ENCODE measurements at places on chromosomes 2 and 18.

GRCh38 chr2:45532181-45532580, 78.9 kb downstream of the SRBD1 start:
- no peak for DNase-seq

DNA sequence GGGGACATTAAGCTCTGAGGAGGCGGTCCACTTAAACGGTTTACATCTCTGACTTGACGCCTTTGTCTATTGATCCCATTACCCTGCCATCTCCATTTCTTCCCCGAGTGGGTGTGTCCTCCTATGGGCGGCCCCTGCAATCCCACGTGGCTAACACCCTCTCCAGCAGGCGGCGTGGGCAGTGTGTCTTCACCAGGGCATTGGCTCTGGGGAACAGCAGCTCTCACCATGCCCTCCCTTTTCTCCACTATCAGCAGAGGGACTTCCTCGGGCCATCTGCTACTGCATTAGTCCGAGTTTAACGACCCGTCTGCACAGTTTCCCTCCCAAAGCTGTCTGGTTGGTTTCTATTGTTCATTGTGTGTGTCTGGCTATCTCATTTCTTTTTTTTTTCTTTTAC, 511.9 kb upstream of the NRP2 start:
- no peak for DNase-seq

DNA sequence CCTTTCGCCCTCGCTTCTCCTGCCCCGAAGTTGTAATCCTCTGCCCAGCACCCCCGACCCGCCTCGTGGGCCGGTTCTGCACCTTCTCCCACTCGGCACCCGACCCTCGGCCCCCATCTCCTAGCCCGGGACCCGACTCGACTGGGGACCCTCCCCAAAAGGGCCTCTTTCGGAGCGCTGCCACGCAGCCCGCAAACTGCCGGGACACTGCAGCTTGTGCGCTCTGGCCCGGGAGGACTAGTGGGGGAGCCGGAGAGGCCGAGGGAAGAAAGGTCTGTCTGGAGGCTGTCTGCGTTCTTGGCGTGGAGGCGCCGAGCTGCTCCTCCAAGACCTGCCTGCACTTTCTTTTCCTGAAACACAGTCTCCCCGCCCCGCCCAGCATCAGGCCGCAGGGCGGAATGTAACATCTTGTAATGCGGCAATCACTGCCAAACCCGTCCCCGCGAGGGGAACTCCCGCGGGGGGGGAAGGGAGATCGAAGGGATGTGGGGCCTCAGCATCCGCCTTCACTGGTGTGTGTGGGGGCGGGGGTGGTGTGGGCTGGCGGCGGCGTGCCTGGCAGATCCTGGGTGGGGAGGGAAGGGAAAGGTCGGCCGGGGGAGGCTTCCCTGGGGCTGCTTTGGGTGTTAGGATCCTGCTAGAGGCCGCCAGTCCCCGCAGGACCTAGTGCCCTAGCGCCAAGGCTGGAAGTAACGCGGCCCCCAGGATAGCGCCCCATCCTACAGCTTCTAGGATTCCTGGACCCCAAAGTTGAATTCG, 7.4 kb downstream of the DLX2 start:
- no peak for DNase-seq

GRCh38 chr2:39550701-39551285, 113.7 kb upstream of the MAP4K3 start:
- no peak for DNase-seq

DNA sequence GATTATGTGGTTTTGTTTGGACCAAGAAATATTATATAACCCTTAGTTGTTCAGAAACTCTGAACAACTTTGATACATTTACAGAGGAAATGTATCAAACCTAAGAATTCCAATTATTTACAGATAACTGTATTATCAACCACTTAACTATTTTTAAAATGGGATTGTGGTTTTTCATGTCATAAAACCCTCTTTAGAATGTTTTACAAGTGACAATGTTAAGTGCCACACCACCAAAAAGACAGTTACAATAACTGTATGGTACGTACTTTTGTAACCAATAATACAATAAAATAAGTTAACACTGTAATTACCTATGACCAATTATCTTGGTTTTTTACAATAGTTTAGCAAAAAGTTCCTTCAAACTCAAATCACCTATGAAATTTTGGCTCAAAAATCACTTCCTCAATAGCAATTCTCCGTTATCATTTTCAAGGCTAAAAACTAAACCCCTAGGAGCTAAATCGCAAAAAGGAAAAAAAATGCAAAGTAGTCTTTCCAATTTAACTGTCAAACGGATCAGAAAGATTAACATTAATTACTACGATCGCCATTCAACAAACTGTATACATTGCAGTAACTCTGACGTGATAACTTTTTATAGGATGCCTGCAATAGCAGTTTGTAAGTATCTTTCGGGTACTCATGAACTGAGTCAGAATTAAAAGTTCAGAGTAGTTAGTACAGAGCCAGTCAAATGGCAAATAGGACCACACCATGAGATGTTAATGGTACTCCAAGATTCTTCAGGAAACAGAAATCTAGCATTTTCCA, 1.5 kb downstream of the ROCK1 start:
- DNase-seq = no peak

DNA sequence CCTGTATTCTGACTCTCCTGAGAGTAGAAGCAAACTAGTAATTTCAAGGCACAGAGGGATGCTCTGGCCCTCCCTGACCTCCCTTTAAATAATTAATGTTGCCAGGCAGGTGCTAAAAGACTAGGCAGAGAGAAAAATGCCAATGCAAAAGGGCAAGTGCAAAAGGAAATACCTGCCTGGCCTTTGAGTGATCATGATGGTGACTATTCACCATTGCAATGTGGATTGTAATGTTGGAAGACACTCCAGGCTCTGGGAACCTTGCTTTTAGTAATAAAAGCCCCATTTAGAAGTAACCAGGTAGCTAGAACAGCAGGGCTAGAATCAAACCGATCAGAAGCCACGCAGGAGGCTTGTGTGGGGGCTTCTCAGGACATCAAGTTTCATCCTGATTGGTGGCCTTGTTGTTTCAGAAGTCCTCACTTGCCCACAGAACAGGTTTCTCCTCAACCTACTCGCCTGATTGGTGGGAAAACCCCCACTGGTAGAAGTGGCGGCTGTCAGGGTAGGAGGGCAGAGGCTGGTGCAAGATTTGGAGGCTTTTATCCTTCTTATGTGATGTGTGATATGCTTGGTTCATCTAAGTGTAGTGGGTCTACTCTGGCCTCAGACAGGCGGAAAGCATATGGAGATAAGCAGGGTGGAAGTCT, 16.0 kb upstream of the CHRNA1 start:
- no peak for DNase-seq

GRCh38 chr18:74334242-74334893, 18.7 kb downstream of the C18orf63 start:
- DNase-seq = no peak

GRCh38 chr2:54763636-54764291, 40.3 kb downstream of the EML6 start:
- DNase-seq = peak; percentile 7

GRCh38 chr2:60821133-60821469, 60.3 kb upstream of the REL start:
- DNase-seq = no peak

DNA sequence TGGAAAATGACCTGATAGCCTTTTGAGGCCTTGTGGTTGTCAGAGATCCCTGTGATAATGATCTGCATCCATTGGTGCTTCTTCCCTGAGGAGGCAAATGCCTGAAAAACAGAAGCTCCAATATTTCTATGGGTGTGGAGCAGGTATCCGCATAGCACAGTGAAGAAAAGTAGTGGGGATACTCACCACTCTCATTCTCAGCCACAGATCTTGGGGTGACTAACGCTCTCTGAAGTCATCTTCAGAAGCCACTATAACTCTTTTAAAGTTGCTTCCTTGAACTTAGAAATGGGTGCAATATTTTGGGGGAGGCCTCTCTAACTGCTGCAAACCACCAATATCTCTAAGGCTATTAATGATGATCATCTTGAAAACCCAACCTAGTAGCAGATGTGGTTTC, 46.2 kb downstream of the ARHGAP15 start:
- DNase-seq = no peak

- no peak for DNase-seq
These were observed 28.9 kb downstream of the PPP3R1 start for GRCh38 chr2:68223419-68223818.

GRCh38 chr2:160876029-160876428, 284.2 kb upstream of the TANK start:
- no peak for DNase-seq

GRCh38 chr2:196546151-196546919, 93.2 kb upstream of the CCDC150 start:
- no peak for DNase-seq

DNA sequence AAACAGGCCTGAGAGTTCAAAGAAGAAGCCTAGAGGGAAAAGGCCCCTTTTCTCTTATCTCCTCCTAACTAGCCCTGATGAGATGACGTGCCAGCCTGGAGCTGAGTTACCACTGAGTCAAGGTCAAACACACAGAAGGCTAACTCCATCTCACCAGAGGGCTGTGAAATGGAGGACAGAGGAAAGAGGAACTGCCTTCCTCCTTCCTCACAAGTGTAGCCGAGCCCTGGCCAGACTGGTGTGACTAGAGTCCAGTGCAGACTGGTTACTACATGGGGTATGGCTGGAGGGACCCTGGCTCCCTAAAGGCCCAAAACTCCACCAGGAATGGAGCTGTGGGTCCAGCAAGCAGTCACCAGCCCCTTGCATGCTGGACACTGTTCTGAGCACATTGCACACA, 35.7 kb upstream of the GYPC start:
- DNase-seq = no peak

- DNase-seq = no peak
These were observed 16.2 kb downstream of the GULP1 start for GRCh38 chr2:188307850-188308283.

DNA sequence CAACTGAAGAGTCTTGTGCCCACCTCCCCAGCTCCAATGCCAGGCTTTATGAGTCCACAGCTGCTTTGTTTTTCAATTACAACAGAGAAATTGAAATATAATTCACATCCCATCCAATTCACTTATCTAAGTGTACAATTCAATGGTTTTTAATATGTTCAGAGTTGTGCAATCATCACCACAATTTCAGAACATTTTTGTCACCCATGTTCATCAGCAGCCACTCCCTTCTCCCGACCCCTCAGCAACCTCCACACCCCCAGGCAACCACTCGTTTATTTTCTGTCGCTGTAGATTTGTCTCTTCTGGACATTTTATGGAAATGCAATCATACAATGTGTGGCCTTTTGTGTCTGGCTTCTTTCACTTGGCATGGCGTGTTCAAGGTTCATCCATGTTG, 23.3 kb downstream of the INHBB start:
- DNase-seq = no peak

DNA sequence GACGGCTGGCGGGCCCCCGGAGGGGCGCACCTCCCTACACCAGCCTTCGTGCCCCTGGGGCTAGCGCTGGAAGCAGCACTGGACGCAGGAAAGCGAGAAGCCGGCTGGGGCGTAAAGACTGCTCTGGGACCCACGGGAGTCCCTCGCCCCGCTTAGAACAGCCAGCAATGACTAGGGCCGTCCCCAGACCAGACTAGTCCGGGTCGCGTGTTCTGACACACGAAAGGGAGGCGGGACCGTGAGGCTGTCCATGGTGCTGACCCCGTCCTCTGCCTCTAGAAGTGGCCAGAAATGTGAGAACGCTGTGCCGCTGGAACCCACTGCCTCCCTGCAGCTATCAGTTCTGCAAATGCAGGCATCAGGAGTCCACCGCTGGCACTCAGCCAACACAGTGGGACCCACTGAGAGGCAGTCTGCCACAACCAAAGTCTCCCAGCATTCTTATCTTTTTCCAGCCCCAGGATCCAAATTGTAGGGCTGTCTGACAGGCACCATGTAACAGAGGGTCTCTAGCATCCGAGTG, at the start of gene UCN:
UCN (minus strand) TSS at position 87 of the 523 bp plus-strand sequence. CDS start 550 bp downstream, outside the sequence.
- DNase-seq = no peak

GRCh38 chr2:219002395-219003266, 9.4 kb upstream of the CRYBA2 start:
- peak; percentile 90 for DNase-seq

- DNase-seq = no peak
These were observed 141.9 kb downstream of the HAUS1 start for GRCh38 chr18:46246101-46246500.

GRCh38 chr2:59046401-59047372, 805.6 kb upstream of the FANCL start:
- no peak for DNase-seq

DNA sequence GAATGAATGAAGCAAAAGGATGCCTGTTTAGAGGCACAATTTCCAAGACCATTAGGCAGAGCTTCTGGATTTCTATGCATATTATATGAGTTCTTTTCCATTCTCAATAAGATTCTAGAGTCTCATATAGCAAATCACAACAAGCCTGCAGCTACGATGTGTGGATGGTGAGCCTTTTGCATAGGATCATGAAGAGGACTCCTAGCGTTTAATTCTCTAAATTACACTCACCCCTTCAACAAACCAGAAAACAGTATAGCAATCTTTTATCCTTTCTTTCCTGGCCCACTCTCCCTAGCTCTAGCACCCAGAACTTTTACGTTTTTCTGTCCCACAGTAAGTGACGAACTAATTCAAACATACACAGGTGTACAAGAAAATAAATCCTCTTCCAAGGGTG, 293.1 kb upstream of the KLHL29 start:
- DNase-seq = no peak

DNA sequence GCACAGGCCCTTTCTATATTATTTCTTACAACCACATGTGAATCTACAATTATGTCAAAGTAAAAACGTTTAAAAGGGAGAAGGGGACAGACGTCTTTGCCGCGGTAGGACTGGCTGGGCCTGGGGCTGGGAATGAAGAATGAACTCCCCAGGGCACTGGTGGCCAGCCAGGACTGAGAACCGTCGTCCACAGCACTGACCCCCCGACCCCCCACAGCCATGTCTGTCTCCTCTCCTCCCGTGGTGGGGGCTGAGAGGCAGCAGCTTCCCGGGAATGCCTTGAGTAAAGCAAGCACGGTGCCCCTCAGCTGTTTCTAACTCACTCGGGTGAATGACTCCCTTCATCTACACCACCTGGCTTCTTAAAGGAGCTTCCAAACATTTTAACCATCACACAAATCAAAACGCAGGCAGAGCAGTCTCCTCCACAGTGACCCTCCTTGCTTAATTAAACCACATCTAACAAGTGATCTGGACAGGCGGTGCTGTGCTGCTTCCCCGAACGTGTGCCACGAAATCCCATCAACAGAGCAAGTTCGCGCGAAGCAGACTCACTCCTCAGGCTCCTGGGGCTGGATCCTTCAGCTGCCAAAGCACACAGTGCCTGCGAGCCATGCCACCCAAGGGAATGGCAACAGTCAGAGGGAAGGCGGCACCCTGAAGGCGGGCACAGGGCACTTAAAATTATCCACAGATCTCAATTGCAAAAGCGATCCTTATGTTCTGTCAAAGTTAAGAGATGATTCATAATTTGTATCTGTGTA, 217.7 kb downstream of the EIPR1 start:
- DNase-seq = no peak

DNA sequence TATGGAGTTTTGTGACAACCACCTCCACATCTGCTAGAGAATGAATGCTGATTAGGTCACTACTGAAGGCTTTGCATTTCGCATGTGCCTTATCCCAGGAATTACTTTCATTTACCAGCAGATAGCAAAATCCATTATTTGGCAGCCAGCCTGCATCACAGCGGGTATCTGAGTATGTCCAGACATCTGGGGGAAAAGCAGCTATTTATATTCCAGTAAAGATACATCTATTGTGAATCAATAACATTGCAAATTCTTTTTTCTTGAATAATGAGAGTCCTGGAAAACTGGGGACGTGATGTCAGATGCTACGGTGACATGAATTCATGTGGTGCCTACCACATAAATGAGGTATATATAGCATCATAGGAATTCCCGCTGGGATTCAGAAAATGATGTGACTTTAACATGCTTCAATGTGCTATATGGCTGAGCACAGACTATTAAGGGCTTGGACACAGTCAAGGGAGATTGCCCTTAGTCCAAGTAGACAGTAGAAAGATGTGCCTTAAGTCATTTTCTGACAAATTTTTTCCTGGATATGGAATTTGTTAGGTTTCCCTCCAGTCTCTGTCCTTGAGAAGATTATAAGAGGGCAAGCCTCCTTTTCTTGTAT, 84.2 kb upstream of the CD302 start:
- DNase-seq = no peak

Measured in NCI-H1930 (cell line).